ENCODE measurements at places on chromosomes 3 and 15. TPM values are rescaled to one million over a fixed set of nuclear protein-coding genes. Genes with fewer than 3 reads are reported as not detected.

GRCh38 chr3:49471856-49472495 lies 1.9 kb downstream of the DAG1 start:
- peaks cover 43% of the 10 kb centered on the region for H3K4me1 ChIP-seq
- no peak overlapping the region for H3K4me3 ChIP-seq
- no peak for DNase-seq
- H3K27ac ChIP-seq: peak overlapping the region; percentile 95
- H3K27me3 ChIP-seq: no peaks in the 10 kb centered on the region
- peaks cover 4% of the 10 kb centered on the region for H3K36me3 ChIP-seq

DNA sequence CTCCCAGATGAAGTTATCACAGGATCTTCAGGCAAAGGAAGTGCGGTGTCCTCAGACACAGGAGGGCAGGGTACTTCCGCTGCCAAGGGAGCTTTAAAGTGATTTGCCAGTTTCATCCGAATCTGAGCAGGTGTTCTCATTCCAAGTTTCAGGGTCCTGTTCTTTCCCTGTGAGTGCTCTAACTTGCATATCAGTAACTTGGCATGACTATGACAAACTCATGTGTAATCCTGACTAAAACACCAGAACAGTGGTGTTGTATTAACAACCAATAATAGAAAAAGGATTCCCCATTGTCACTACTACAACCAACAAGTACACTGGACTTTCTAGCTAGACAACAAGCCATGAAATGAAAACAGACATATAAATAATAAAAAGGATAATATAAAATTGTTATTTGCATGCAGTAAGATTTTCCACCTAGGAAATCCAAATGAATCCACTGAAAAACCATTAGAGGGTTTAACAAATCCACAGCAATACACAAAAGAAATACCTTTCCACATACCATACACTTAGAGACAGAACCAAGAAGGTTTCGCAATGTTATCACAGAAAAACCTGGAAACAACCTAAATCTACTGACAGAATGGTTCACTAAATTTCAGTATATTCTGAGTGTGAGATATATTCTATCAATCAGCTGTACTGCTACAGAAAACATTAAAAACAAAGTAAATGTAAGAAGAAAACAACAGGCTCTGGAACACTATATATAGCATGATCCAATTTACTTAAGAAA lies 40.9 kb upstream of the RPL35A start:
- H3K4me3 ChIP-seq: no peak overlapping the region
- H3K36me3 ChIP-seq: peaks cover 6% of the 10 kb centered on the region
- H3K27ac ChIP-seq: no peak overlapping the region
- no peaks in the 10 kb centered on the region for H3K27me3 ChIP-seq

GRCh38 chr3:127915115-127915936 lies at the start of gene KBTBD12:
Gene KBTBD12, plus strand, starts transcription at chr3:127915232. Its CDS starts 7,830 bp downstream, at chr3:127923062.
- peaks cover 31% of the 10 kb centered on the region for H3K4me1 ChIP-seq
- H3K4me3 ChIP-seq: peak within 1 kb of the TSS; percentile 60
- peaks cover 6% of the 10 kb centered on the region for H3K27me3 ChIP-seq
- peak; percentile 57 for DNase-seq
- no peaks in the 10 kb centered on the region for H3K36me3 ChIP-seq
- H3K27ac ChIP-seq: peak within 1 kb of the TSS; percentile 25

DNA sequence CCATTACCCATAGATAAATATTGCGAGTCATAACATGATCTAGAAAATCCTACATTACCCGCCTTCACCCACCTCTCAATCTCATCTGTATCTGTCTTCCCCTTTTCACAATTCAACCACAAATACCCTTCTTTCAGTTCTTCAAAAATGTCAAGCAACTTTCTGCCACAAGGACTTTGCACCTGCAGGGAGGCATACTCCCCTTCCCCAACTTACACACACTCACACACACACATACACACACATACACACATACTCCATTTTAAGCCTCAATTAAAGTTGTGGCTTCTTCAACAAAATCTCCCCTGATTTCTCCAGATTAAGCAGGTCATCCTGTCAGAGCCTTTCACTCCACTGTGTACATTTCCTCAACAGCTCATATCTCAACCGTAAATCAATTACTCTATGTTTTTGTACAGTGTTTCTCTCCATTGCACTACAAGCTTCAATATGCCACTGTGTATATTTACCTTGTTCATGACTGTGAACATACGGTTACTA lies 33.1 kb upstream of the CCDC50 start:
- no peak overlapping the region for H3K4me3 ChIP-seq
- no peaks in the 10 kb centered on the region for H3K36me3 ChIP-seq
- H3K27me3 ChIP-seq: no peaks in the 10 kb centered on the region
- no peaks in the 10 kb centered on the region for H3K4me1 ChIP-seq
- H3K27ac ChIP-seq: no peak overlapping the region
- no peak for DNase-seq

GRCh38 chr3:137011153-137011552 lies 53.4 kb downstream of the IL20RB start:
- H3K4me3 ChIP-seq: no peak overlapping the region
- H3K36me3 ChIP-seq: no peaks in the 10 kb centered on the region
- no peaks in the 10 kb centered on the region for H3K27me3 ChIP-seq
- no peak overlapping the region for H3K27ac ChIP-seq
- peaks cover 5% of the 10 kb centered on the region for H3K4me1 ChIP-seq
- no peak for DNase-seq

GRCh38 chr3:122988508-122988907 lies 39.1 kb downstream of the SEMA5B start:
- H3K4me3 ChIP-seq: no peak overlapping the region
- no peak for DNase-seq
- H3K27me3 ChIP-seq: peaks cover 16% of the 10 kb centered on the region
- H3K27ac ChIP-seq: no peak overlapping the region
- H3K36me3 ChIP-seq: no peaks in the 10 kb centered on the region
- no peaks in the 10 kb centered on the region for H3K4me1 ChIP-seq

- DNase-seq: no peak
- no peak overlapping the region for H3K27ac ChIP-seq
- H3K4me1 ChIP-seq: no peaks in the 10 kb centered on the region
- H3K27me3 ChIP-seq: no peaks in the 10 kb centered on the region
- no peak overlapping the region for H3K4me3 ChIP-seq
Measured at GRCh38 chr15:56124391-56124790, 119.3 kb downstream of the RFX7 start.

- no peaks in the 10 kb centered on the region for H3K27me3 ChIP-seq
- H3K36me3 ChIP-seq: no peaks in the 10 kb centered on the region
- H3K27ac ChIP-seq: no peak overlapping the region
- DNase-seq: no peak
- H3K4me1 ChIP-seq: no peaks in the 10 kb centered on the region
Measured at GRCh38 chr3:69451594-69451993, 65.7 kb upstream of the FRMD4B start.

DNA sequence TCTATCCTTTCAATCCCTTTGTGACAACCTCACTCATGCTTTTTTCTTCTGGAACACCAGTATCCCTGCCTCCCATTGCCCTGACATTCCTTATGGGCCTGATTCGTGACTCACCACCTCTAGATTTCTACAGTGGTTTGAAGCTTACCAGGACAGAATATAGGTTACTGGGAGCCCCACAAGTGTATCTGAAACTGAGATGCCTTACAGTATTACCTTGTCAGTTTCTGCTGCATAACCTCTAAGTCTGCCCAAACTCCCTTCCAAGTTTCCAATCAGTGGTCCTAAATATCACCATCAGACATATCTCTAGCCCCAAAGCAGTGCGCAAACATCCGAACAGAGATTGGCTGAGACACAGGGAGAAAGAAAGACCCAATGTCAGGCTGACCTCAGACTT lies 5.6 kb downstream of the CPB1 start:
- H3K4me1 ChIP-seq: no peaks in the 10 kb centered on the region
- no peak overlapping the region for H3K27ac ChIP-seq
- no peak overlapping the region for H3K4me3 ChIP-seq
- no peaks in the 10 kb centered on the region for H3K36me3 ChIP-seq
- no peaks in the 10 kb centered on the region for H3K27me3 ChIP-seq

GOLGA8G gene
- not detected for total RNA-seq

ROPN1 gene
- total RNA-seq: not detected

NOX5 gene
- not detected for total RNA-seq

SLC6A20 gene
- 4.2 TPM for total RNA-seq

NAA80 gene
- total RNA-seq: 9.3 TPM
